Stimulated activated CD4-positive, alpha-beta T cell treated with anti-CD3 and anti-CD28 coated beads, Interleukin-1b, Interleukin-23, amount 100 ng/mL, for 4 hours (primary cell): ENCODE measurements at places on chromosomes 7 and 10.
A peak's percentile ranks its signal among the peaks of the same experiment; 100 is the strongest.

- DNase-seq, result no peak
Measured at GRCh38 chr10:52443419-52444388, 129.6 kb downstream of the DKK1 start.

GRCh38 chr10:79262959-79263746 is 84.1 kb upstream of the PPIF start:
- DNase-seq, result no peak

DNA sequence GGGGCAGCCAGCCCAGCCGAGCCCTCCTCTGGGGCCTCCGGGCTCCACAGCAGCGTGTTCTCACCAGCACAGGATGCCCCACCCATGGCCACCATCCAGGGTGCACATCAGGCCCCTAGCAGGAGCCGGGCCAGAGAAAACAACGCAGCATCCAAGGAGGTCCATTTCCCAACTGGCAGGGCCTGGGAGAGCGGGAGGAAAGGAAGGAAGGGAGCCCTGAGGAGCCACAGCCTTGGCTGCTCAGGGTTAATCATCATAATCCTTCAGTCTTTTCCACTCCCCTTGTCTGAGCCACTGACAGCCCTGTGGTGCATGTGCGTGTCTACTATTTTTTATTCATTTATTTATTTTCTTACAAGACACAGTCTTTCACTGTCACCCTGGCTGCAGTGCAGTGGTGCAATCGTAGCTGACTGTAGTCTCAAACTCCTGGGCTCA is 3.6 kb downstream of the PLAC9 start:
- no peak for DNase-seq

GRCh38 chr7:133822868-133823552 is 304.1 kb upstream of the LRGUK start:
- no peak for DNase-seq

DNA sequence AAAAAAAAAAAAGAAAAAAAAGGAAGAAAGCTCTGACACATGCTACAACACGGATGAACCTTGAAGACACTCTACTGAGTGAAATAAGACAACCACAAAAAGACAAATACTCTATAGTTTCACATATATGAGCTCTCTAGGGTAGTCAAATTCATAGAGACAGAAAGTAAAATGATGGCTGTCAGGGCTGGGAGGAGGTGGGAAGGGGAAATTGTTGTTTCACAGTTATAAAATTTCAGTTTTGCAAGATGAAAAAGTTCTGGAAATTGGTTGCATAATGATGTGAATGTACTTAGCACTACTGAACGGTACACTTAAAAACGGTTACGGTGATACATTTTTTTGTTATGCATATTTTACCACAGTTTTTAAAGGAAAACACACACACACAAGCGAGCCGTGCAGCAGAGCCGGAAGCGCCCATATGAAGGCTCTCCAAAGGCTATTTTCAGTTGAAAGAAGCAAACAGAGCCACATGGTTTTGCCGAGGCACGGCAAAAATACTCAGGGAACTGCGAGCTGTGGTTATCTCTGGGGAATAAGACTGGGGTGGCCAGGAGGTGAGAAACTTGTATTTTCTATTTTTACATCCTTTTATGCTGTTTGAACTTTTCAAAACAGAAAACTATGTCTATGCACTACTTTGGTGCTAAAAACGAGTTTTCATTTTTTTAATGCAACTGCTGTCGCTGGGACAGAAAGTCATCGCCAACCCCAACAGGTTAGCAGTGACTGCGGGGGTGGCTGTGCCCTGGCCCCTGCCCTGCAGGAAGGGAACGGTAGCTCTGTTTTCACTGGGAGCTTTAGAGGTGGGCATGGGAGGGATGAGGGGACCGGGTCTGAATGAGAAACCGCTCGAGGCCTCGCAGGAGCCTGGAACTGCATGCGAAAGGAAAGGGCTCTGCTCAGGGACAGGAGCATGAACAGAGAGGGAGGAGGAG is 132.9 kb downstream of the OAT start:
- DNase-seq, result no peak

- DNase-seq, result no peak
Measured at GRCh38 chr7:82167558-82168314, 275.8 kb downstream of the CACNA2D1 start.

GRCh38 chr7:80480566-80480965 is 31.3 kb downstream of the GNAT3 start:
- no peak for DNase-seq

GRCh38 chr7:87154569-87154968 is 2.3 kb downstream of the DMTF1 start:
- DNase-seq, result no peak

- DNase-seq, result no peak
Measured at GRCh38 chr7:106914018-106914607, 49.0 kb downstream of the PIK3CG start.

- DNase-seq, result no peak
Measured at GRCh38 chr7:80623503-80624252, 14.8 kb upstream of the CD36 start.

GRCh38 chr7:66380272-66380888 is 175.2 kb downstream of the TPST1 start:
- DNase-seq, result no peak

DNA sequence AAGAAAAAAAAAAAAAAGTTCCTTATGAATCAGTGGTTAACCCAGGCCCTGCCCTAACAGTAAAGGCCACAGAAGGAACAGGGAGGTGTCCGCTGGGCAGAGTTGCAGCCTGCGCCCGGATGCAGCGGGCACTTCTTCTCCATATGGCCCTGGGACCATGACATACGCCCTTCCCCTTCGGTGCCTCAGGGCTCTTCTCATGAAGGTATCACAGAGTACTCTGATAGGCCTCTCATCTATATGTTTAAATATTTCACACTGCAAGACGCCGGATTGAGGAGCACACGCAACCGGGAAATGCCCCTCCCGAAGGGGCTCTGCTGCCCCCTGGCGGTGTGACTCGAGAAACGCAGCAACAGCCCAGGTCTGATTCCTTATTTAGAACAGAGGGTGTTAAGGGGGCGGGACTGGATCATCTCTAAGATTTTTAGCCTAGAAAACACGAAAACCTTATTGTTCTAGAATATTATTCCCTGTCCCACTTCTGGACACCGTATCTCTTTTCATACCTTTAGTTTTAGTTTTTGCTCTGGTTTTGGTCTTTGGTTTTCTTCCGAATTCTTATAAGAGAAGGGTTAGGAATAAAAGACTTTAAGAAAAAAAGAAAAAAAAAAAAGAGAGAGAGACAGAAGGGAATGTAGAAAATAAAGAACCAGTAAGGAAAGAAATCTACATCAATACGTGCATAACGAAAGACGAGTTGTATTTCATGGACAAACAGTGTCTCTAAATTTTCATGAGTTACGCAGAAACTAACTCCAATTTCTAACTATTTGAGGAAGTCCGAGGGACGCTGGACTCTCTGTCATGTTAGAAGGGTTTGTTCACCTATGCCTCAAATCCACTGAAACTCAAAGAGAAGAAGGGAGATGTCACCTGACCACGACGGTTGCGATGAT is 12.0 kb downstream of the DAGLB start:
- peak; percentile 85 for DNase-seq

GRCh38 chr10:132391676-132392020 is 5.4 kb upstream of the PWWP2B start:
- DNase-seq, result no peak

- DNase-seq, result no peak
Measured at GRCh38 chr10:19111501-19112267, 63.1 kb downstream of the MALRD1 start.

DNA sequence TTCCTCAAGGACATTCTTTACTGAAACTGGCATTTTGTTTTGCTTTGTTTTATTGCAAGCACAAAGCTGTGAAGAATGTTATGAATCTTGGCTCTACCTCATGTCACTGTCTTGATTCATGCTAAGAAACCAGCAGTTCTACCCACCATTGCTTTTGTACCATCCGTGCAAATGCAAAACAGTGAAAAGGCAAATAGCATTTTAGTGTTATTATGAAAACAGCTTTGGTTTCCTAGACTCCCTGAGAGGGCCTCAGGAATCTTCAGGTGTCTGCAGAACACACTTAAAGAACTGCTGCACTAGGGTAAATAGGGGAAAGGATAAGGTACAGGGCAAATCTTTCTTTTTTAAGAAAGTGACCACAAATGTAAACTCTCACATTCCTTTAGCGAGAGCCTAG is 318.9 kb downstream of the AHR start:
- DNase-seq, result no peak

GRCh38 chr10:104259456-104259855 is 4.8 kb downstream of the GSTO1 start:
- DNase-seq, result no peak

DNA sequence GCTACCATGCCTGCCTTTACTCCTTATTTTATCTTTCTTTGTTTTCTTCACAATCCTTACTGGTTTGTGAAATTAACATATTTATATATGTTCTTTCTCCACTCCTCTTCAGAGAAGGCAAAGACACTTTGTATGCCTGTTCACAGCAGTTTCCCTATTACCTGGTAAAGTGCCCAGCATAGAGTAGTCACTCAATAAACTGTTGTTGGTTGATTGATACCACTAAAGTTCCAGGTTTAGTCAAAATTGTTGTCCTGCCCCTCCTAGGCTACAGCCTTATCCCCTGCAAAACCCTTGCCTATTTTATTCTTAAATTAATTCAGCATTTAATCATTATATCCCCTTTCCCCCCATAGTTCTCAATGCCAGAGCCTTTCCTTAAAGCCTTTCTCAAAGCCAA is 76.1 kb downstream of the POLL start:
- DNase-seq, result no peak

DNA sequence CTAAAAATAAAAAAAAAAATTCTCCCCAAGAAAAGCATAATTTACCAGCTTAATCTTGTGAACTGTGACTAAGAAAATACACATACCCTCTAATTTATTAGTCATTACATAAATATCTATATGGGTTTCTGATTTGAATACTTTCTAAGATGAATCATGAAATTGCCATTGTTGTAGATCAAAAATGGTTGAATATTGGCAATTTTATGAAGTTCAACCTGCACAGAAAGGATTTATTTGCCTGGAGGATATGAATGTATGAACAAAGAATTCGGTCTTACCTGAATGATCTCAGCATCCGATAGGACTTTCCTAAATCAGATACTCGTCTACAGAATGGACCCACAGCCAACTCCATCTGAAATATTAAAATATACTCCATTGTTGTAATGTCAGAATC is 61.5 kb downstream of the HBP1 start:
- DNase-seq, result no peak

GRCh38 chr7:75818472-75818871 is 4.9 kb upstream of the CCL24 start:
- DNase-seq, result no peak

DNA sequence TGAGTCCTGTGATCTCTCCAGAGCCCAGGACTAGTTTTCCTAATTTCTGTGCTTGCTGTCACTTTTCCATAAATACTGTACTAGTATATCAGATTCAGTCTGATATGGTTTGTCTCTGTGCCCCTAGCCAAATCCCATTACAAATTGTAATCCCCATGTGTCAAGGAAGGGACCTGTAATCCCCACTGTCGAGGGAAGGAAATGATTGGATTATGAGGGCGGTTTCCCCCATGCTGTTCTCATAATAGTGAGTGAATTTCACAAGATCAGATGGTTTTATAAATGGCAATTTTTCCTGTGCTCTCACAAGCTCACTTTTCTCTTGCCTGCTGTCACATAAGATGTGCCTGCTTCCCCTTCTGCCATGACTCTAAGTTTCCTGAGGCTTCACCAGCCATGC is 54.8 kb upstream of the IFRD1 start:
- no peak for DNase-seq

- no peak for DNase-seq
Measured at GRCh38 chr10:130745821-130746220, 565.7 kb downstream of the TCERG1L start.

DNA sequence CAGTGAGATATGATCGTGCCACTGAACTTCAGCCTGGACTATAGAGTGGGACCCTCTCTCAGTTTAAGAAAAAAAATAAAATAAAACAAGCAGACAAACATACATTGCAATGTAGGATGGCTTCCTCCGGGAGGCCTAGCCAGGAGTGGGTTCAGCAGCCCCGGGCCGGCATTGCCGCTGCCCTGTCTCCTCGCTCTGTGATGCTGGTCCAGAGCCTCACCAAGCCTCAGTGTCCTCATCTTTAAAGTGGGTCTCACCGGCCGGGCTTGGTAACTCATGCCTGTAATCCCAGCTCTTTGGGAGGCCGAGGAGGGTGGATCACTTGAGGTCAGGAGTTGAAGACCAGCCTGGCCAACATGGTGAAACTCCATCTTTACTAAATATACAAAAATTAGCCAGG is 71.6 kb downstream of the PTPRE start:
- no peak for DNase-seq

DNA sequence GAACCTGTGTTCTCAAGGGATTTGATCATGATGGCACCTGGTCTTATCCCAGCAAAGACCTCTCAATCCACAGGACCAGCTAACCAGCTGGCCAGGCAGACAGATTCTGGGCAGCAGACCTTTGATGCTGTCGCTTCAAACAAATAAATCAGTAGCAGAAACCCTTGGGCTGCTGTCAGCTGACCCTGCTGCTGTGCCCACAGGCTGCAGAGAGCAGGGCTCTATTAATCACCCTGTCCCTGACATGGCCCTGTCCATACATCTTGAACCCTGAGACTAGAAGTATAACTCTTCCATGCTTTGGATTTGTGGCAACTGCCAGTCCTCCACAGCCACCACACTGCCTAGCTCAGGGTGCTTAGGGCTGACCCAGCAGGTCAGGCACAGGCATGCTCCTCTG is 244.1 kb upstream of the PODXL start:
- no peak for DNase-seq

GRCh38 chr7:45088821-45089340 is at the start of gene NACAD:
TSS of gene NACAD (minus strand) at chr7:45088969. CDS start at chr7:45088894, 75 bp downstream.
- peak; percentile 18 for DNase-seq

DNA sequence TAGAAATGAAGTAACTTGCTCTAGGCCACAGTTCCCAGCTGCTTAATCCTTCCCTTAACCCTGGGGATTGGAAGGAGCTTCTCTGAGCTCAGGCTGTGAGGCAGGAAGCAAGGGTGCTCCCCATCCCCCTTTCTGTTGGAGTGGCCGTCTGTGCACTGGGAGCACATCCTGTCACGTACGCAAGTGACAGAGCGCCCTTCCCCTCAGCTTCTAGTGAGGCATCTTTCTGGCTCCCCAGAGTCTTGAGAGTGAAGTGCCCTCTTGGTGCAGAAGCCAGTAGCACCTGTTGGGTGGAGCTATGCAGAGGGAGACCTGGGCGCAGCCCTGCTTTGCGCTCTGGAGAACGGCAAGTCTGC is 47.8 kb downstream of the SHH start:
- DNase-seq, result peak; percentile 11

DNA sequence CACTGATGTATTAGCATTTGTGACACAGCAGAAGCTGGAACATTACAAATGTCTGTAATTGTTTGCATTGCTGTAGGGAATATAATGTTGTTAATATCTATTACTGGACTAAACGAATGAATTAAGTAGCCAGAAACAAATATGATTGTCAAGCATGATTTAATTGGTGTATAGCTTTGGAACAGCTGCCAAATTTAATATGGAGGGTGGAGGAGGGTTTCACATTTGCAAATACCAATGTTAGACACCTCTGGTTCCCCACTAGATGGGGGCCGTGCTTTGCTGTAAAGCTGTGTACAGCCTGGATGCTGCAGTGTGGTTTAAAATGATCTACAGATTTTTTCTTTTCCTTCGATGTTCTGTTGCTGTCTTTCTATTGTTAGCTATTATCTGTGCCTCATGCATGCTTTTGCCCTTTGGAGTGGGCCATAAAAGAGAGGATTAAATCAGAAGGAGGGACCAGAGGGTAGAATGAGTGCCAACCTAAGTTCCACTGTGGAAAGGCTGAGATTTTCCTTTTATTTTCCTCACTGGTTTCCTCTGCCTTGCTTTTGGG is 23.1 kb downstream of the DNAJB9 start:
- DNase-seq, result no peak

GRCh38 chr7:105874055-105874454 is 2.3 kb downstream of the ATXN7L1 start:
- no peak for DNase-seq
